Fibroblast of skin of right biceps (primary cell): ENCODE measurements at places on chromosomes 12 and 14.
A peak's percentile ranks its signal among the peaks of the same experiment; 100 is the strongest.

DNA sequence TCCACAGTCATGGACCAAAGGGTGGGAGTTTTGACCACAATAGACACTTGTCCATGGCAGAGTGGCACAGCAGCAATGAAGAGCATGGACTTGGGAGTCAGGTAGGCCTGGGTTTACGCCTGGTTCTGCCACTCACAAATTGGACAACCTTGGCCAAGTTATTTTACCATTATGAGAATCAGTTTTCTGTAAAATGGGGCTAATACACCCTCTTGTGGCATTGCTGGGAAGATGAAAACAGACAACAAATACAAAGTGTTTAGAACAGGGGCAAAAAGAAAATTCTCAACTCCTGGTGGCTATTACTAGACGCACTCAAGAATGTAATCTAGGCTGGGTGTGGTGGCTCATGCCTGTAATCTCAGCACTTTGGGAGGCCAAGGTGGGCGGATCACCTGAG, 2.6 kb downstream of the C12orf43 start:
- DNase-seq, result no peak

DNA sequence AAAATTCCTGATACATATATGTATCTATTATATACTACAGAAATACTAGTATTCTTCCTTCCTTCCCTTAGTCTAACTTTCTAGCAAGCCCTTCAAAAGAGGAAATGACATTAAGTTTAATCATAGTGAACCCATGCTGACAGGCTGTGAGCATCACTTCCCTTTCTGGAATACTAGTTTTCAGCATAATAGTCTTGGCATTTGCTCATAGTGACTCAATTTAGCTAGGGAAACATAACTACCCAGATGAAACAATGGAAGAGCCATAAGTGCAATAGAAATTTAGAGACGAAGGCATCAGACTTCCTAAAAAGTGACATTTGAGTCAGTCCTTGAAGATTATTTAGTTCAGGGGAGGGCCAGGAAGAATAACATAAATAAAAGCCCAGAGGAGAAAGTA, 184.5 kb upstream of the CRY1 start:
- DNase-seq, result peak; percentile 80

DNA sequence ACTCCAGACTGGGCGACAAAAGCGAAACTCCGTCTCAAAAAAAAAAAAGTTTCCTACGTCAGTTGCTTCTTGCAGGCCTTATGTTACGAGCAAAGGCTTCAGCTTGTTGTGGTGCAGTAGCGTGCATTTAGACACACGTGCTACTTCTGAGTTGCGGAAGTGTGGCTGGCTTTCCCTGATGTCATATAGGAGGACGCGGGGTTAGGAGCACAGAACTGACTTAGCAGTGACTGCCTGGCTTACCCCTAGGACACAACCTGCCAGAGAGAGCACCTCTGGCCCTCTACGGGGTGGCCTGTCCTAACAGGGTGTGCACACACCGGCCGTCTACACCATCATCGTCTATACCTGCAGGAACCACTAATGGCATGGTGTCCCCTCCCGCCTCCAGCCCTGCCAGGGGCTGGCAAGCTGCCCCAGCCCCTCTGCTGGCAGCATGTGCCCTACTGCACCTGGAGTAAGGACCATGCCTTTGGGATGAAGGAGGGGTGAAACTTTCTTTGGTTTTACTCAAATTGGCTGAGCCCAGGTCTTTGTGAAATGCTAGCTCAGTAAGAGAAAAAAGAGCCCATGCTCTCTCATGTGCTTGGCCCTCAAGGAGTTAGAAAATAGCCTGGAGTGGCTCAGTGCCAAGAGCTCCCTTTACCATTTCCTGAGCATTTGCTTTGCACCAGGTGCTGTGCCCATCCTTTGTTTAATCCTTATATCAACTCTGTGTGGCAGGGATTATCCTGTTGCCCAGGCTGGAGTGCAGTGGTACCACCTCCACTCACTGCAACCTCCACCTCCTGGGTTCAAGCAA, 1.7 kb upstream of the GPR68 start:
- no peak for DNase-seq

DNA sequence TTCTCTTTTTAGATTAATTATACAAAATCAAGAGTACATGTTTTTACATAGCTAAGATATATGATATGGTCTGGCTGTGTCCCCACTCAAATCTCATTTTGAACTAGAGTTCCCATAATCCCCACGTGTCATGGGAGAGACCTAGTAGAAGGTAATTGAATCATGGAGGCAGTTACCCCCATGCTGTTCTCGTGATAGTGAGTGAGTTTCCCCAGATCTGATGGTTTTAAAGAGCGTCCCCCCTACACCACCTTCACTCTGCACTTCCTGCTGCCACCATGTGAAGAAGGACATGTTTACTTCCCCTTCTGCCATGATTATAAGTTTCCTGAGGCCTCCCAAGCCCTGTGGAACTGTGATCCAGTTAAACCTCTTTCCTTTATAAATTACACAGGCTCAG, 21.4 kb upstream of the DRAM1 start:
- no peak for DNase-seq

DNA sequence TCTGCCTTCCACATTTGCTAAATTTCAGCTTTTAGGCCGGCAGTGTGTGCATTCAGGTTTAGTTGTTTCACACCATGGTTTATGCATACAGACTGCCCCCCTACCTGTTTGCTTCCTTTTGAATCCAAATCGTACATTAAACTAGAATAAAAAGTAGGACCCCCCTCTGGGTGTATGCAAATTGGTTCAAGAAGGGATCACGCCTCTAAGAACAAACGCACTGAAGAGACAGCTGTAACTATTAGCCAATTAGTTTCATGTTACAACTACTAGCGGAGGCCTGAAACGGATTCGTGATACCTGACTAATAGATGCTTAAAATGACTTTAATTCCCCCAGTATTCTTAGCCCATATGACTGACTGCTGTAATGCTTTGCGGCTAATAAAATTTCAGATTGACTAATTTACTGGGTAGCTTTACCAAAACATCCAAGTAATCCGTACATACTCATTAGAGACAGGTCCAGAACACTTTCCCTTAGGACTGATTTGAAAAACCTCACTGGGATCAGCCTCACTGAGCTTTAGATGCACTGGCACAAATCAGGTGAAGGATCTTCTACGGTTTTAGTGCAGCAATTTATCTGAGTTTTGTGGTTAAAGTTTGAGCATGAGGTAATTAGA, 411.8 kb downstream of the NPAS3 start:
- no peak for DNase-seq

GRCh38 chr12:15897433-15897832, 13.7 kb upstream of the DERA start:
- peak; percentile 41 for DNase-seq

- peak; percentile 49 for DNase-seq
These were observed 76.2 kb upstream of the FRMD6 start for GRCh38 chr14:51575349-51576116.

DNA sequence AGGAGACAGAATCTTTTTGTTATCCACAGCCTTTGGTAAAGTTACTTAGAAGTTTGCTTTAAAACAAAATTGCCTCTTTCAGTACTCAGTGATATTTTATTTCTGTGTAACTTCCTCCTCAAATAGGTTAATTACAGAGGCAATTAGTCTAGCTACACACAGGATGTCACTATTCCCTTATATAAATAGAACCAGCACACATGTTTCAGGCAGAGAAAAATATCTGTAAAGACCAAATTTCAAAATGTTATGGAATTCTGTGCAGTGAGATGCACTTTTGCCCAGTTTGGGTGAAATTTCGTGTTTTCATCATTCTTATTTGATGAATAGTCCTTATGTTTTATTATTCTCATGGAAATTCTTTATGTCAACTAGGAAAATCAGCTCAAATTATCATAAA, 410.6 kb upstream of the SOX5 start:
- DNase-seq, result no peak

GRCh38 chr14:57482120-57482519, 11.5 kb downstream of the CCDC198 start:
- no peak for DNase-seq

GRCh38 chr12:48615681-48616080, 45.8 kb upstream of the LALBA start:
- DNase-seq, result peak; percentile 22

DNA sequence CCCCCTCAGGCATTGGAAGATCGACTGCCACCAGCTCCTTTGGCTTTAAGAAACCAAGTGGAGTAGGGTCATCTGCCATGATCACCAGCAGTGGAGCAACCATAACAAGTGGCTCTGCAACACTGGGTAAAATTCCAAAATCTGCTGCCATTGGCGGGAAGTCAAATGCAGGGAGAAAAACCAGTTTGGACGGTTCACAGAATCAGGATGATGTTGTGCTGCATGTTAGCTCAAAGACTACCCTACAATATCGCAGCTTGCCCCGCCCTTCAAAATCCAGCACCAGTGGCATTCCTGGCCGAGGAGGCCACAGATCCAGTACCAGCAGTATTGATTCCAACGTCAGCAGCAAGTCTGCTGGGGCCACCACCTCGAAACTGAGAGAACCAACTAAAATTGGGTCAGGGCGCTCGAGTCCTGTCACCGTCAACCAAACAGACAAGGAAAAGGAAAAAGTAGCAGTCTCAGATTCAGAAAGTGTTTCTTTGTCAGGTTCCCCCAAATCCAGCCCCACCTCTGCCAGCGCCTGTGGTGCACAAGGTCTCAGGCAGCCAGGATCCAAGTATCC, 288.7 kb downstream of the NAV3 start:
- DNase-seq, result no peak

DNA sequence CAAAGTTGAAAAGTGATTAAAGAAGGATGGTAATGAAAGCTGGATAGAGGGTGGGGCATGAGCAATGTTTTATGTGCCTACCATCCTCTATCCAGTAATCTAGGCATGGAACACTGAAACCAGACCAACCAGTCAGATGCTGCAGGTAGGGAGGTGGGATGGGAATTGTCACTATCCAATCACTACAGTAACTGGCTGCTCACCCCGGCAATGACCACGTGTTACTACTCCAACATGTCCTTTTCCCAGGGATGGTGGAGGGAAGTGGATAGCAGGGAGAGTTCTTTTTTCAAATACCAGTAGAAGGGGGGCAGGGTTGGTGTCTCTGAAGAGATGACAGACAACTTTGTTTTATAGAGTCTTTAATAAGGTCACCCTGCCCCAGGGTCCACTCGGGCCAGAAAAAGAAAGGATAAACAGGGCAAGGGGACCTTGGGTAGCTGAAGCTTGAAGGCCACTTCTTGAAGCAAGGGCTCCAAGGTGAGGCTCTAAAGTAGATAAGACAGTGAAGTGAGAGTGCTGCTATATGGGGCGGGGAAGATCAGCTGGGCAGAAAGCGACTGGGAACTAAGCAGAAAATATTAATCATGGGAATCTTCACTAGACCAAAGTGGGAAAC, 14.7 kb upstream of the CDH24 start:
- no peak for DNase-seq

DNA sequence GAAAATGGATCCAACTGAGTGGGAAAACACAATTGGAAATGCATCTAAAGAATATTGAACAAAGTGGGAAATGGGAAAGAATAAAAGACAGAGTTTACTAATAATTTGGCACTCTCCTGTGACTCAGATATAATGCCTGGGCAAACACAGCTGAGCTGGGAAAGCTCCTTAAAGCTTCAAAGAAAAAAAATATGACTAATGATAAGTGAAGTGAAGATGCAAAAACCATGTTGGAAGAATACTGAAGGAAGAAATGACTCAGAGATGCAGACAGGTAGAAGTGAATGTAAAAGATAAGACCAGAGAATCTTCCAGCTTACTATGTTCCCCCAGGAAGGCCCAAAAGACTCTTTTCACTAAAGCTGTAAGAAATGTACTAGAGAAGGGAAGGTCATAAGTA, 62.4 kb upstream of the FOXG1 start:
- DNase-seq, result peak; percentile 5

DNA sequence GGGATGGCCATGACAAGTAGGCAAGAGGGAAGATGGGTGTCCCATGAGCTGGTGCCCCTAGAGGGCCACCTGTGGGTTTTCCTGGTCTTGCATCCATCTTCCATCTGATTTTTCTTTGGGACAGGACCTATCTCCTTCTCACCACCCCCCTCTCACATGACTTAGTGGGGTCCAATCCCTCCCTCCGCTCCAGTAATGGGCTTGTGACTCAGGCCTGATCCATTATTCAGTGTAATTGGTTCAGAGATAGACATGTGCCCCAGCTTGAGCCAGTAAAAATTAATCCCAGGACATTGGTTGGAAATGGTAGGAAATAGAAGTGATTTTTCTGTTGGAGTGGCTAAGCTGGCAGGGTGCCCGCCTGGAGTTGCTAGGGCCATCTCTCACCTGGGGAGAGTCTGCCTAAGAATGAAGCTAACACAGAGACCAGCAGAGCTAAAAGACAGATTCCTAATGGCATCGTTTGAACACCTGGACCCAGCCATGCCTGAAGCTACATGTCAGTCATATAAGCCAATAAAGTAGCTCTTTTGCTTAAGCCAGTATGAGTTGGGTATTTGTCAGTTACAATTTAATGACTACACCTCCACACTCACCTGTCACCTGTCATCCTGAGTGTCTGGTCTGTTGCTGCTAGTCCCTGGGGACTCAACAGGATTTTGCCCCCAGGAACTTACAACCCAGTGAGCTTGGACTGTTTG, 14.7 kb downstream of the RASAL1 start:
- no peak for DNase-seq

DNA sequence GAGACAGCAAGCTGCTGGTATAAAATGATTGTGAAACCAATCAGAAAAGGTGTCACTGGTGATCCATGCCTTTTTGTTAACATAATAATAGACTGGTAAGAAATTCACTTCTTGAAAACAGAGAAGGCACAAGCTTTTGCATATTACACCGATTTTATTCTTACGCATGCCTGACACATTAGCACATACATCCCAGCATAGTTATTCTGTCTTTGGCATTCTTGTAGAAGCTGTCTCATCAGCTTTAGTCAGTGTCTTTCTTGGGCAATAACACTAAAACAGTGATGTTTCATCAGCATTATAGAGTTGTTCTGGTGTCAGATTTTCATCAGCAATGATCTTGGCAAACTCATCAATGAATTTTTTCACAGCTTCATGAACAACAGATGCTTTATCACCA, 283.4 kb upstream of the TMTC1 start:
- peak; percentile 58 for DNase-seq

DNA sequence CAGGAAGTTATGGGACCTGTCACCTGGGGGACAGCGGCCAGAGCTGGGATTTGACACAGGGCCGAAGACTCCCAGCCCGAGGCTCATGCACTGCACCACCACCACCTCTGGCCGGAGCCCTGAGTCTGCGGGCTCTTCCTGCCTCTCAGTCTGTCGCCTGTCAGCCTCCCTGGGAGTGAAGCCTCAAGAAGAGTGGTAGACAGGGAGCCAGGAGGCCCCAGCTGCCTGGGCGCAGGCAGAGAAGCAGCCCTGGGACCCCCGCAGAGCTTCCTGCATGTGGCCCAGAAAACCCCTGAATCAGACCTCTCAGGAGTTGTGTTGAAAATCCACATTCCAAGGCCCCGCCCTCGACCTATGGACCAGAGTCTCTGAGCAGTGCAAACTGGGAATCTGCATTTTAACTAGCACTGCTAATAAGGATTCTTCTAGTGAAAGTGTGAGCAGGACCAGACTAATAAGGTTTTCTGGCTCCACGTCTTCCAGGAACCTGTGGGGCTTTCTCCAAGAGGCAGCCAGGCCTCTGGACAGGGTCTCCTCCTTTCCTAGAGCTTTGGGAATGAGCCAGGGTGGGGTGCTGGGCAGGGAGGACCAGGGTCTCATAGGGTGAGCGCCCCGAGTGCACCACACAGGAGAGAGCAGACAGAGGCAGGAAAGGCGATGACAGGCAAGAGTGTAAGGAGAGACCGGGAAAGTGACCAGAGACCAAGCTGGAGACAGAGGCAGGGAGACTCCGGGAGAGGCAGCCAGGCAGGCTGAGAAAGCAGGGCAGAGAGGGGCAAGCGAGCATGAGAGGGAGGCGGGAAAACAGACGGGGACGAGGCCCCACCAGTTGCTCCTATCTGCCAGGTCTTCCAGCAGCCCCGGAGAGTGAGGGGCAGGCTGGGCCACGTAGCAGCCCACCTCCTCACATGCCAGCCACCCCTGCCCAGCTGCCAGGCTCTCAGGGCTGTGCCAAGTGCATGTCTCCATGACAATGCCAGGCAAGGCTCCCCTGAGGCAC, 112.4 kb downstream of the BCL11B start:
- no peak for DNase-seq
